CD4-positive, alpha-beta T cell treated with Interleukin-6 at 100 ng/mL for 8 hours (primary cell): ENCODE measurements at places on chromosomes 4 and X.

DNA sequence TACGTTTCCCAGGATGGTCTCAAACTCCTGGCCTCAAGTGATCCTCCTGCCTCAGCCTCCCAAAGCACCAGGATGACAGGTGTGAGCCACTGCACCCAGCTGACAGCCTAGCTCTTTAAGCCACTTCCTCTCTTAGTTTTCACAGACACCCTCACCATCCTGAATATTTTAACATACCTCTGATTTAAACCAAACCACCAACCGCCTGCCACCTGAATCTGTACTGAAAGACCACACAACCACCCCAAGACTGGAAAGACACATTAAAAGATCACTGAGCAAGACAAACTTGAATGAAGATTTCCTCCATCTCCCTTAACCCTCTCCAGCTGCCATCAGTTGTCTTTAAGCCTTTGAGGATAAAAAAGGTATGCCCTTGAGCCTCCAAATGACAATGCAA, 110.6 kb downstream of the SH3KBP1 start:
- peak; percentile 52 for DNase-seq

DNA sequence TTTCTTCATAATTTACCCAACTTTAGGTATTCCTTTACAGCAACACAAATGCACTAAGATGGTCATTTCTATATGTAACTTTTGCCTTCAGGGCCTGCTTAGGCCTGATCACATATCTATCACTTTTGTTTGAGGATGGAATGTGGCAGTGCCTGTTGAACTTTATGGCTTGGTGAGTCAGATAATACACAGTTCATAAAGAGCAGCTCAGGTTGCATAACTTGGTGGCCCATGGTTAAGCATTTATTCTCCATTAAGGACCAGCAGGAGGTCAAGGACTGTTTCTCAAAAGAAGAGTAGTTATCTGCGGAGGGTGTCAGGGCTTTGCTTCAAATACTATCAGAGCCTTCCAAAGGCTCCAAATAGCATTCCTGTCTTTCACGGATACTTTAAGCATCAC, 124.1 kb upstream of the PDHA2 start:
- no peak for DNase-seq

GRCh38 chrX:24097741-24098260, 43.0 kb downstream of the EIF2S3 start:
- DNase-seq: no peak

GRCh38 chrX:12396584-12396983, 258.3 kb downstream of the FRMPD4 start:
- DNase-seq: no peak

GRCh38 chr4:33149658-33150524, 2429.7 kb downstream of the PCDH7 start:
- no peak for DNase-seq

- DNase-seq: no peak
These were observed 14.8 kb upstream of the CXCL5 start for GRCh38 chr4:74013264-74013663.

GRCh38 chr4:86403575-86403974, 43.7 kb upstream of the MAPK10 start:
- DNase-seq: no peak

- peak; percentile 20 for DNase-seq
These were observed 797 bp downstream of the TXLNG start for GRCh38 chrX:16786791-16787735.

- DNase-seq: no peak
These were observed 211.9 kb upstream of the NRK start for GRCh38 chrX:105610411-105610810.
